Posterior vena cava (tissue), 2 donors: ENCODE measurements at places on chromosomes 13 and 19. TPM values are rescaled to one million over a fixed set of nuclear protein-coding genes. Genes with fewer than 3 reads are reported as not detected.

DNA sequence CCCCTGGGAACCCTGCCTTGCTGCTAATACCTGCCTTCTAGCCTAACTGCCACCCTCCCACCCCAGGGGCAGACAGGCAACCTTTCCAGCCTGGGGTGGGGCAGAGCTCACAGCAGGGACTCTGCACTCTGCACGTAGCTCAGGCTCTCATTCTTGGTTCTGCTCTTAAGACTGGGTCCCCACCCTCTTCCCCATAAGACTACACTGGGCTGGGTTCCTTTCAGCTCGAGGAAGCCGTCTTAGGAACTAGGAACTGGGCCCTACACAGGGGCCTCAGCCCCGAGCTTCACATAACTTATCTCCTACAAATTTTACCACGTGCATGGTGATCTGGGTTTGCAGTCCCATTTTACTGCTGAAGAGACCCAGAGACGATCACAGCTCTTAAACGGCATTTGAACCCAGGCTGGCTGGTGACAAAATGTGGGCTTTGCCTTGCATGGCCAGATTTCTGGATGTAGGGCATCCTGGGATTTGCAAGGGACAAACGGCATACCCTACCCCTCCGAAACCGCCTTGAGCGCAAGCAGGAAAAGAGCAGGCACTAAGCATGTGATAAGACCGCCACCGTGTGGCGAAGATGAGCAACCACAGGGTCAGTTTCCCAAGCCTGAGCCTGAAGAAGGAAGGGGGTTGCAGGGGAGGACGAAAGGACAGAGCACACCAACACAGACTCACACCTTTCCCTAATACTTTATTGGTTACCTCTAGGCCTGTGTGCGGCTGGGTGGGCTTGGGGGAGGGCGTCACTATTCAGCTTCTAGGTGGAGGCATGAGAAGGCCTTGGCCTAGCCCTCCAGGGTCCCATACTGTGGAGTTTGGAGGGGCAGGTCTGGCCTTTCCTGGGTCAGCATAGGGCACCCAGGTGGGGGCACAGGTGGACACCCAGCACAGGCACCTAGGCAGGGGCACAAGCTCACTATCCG, 5.1 kb downstream of the JUNB start:
- peak; percentile 93 for DNase-seq

- no peak for DNase-seq
These were observed 16.2 kb upstream of the DOCK9 start for GRCh38 chr13:98994080-98994479.

DNA sequence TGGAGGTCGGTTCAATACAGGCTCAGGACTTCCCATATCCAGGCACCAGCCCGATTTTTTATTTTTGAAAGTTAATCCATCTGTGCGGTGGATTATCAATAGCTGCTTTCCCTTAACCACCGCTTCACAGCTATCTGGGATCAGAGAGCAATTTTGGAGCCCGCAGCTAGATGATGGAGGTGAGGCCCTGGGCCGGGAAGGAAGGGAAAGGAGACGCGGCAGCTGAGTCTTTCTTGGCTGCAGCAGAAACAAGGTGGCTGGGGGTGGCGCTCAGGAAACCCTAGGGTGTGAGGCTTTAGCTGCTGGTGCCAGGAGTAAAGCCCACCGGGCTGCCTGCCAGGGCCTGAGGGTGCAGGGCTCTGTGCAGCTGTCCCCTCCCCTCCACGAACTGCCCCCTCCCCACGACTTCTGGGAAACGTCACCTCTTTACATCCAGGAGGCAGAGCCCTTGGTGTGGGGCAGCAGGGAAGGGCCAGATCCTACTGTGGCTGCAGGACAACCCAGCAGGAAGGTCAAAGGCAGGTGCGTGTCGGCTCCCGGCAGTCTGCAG, 307.0 kb downstream of the ZNF536 start:
- no peak for DNase-seq

GRCh38 chr13:50574731-50575130, 268.8 kb downstream of the DLEU7 start:
- DNase-seq: no peak

DNA sequence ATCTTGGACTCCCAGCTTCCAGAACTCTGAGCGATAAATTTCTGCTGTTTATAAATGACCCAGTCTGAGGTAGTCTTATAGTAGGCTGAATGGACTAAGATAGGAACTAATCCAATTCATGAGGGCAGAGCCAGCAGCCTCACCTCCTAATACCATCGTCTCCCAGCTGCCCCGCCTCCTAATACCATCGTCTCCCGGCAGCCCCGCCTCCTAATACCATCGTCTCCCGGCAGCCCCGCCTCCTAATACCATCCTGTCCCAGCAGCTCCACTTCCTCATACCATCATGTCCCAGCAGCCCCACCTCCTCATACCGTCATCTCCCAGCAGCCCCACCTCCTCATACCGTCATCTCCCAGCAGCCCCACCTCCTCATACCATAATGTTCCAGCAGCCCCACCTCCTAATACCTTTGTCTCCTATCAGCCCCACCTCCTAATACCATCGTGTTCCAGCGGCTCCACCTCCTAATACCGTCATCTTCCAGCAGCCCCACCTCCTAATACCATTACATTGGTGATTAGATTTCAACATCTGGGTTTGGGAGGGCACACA, 2.4 kb upstream of the ARGLU1 start:
- peak; percentile 92 for DNase-seq

DNA sequence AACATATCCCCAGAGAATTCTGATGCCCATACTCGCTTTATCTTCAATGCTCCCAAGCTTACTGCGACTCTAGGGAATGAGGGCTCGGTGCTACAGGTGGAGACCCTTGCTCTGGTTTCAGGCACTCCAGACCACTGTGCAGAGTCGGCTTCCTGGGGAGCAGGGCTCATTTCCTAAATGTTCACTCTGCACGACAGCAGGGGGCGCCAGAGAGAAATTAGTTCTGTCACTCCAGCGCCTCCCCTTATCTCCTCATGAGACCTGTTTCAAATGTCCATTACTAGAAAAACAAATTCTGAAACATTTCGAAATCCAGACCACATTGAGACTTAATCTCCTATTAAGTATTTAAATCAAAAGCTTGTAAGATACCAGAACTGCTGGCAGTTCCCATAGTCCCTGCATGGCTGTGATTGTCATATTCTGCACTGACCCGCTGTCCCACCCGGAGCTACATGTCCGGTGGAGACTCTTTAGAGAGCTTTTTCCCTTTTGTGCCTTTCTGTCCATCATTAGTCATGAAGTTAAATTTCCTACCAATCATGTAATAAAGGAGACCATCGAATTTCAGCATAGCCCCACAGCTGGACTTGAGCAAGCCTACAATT, 22.4 kb downstream of the EPSTI1 start:
- DNase-seq: peak; percentile 87

DNA sequence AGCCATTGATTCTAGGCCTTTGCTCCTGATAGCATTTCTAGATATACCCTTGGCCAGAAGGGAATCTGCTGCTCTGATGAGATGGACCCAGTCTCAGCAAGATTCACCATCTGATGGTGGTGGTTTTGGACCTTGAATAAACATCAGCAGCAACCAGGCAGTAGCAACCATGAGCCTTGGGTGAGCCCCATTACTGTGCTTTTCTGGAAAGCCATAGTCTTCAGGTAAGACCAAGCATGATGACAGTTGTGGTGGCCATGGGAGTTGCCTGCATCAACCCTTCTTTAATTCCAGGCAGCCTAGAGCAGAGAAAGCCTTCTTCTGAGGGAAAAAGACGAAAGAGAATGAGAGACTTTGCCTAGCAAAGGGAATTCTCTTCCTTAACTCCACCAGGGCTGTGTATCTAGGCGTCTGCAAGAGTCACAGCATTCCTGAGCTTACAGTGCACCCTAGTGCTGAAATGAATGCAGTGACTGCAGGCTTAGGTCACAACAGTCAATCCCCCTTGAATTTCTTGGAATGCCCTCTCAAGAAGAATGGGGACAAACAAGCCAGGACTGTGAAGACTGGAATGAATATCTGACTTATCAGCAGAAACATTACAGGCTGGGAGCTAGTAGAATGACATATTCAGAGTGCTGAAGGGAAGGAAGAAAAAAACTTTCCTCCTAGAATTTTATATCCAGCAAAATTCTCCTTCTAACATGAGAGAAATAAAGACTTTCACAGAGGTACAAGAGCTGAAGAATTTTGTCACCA, 942.4 kb upstream of the PCDH20 start:
- DNase-seq: no peak

DNA sequence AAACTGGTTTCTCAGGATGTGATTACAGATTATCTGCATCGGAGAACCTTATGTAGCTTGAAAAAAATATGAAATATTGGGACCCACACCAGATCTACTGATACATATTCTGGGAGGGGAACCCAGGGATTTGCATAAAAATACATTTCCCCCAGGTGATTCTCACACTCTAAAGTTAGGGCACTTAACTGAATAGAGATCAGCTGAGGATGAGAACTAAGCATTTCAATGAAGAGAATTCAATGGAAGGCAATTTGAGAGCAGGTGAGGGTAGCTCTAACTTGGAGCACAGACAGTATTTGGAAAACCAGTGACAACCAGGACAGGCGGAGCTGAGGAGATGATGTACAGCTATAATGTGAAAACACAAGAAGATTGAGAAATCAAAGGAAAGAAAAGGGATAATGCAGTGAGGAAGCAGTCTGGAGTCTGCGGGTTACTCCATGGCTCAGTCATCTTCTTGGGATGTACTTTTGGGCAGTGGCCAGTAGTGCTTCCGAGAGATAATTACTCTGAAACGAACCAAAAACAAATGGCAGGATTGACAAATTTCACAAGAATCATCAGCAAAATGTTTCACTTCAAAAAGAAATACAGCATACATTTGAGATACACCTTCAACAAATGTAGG, 6.1 kb upstream of the OXGR1 start:
- no peak for DNase-seq

DNA sequence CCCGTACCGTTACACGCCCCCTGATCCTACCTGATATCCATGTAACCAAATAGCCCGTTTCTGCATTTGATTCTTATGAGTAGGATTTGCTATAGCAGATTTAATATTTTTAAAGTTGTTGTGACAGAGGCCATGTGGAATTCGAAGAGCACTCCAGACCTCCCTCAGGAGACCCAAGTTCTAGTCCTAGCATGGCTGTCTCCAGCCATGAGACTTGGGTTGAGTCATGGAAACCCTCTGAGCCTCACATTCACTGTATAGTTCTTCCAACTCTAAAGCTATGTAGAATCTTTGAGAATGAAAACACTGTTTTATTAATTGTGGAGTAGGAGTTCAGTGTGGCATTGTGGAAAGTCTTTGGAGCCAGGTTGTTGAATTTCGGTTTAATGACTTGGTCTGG, 8.0 kb upstream of the GPR183 start:
- no peak for DNase-seq

GRCh38 chr13:70023516-70023915, 84.1 kb upstream of the ATXN8OS start:
- no peak for DNase-seq

- no peak for DNase-seq
These were observed 308.3 kb downstream of the TBC1D4 start for GRCh38 chr13:75173457-75174356.

GRCh38 chr19:56403261-56403660, 871 bp upstream of the ZNF583 start:
- no peak for DNase-seq

DNA sequence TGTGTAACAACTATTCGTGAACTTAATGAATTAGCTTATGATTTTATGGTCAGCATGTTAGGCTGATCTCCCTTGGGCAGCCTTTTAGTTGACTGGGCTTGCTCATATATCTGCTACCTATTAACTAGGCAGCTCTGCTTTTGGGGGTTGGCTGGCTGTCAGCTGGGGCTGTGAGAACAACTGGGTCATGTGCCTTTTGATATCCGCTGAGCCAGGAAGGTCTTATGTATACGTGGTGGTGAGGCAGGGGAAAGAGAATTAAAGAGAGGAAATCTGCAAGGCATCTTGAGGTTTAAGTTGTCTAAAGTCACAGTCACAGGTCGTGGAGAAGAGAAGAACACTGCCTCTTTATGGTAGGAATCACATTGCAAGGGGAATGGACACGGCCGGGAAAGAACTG, 206.9 kb downstream of the LMO7 start:
- DNase-seq: no peak

- DNase-seq: no peak
These were observed 7.3 kb downstream of the PARP4 start for GRCh38 chr13:24505256-24505655.

Gene ZNF548
- total RNA-seq: 18.7 TPM

Gene LILRB3
- 14.6 TPM for total RNA-seq

Gene ZGLP1
- total RNA-seq: 1.1 TPM

Gene KLK1
- total RNA-seq: not detected

Gene TRPC4
- 5.7 TPM for total RNA-seq

Gene LGALS14
- not detected for total RNA-seq

Gene SIGLEC6
- 0.86 TPM for total RNA-seq

Gene CYP2A7
- not detected for total RNA-seq
